ENCODE measurements at places on chromosomes 13 and 19. TPM values are rescaled to one million over a fixed set of nuclear protein-coding genes. Genes with fewer than 3 reads are reported as not detected.

PGLYRP2 gene
- not detected for total RNA-seq

ELSPBP1 gene
- not detected for total RNA-seq

FCER2 gene
- not detected for total RNA-seq

RFX1 gene
- total RNA-seq: 4.6 TPM

ZNF486 gene
- 9.6 TPM for total RNA-seq

SCAMP4 gene
- total RNA-seq: 42.2 TPM

DCT gene
- not detected for total RNA-seq

RFPL4A gene
- total RNA-seq: not detected

ZNF536 gene
- not detected for total RNA-seq

CEACAM21 gene
- not detected for total RNA-seq

OLFM4 gene
- total RNA-seq: not detected

URAD gene
- total RNA-seq: not detected

MIR17HG gene
- 9.0 TPM for total RNA-seq

SIGLEC5 gene
- total RNA-seq: not detected

RNF225 gene
- 0.24 TPM for total RNA-seq

NMRK2 gene
- not detected for total RNA-seq

ASPDH gene
- not detected for total RNA-seq

KIR2DL1 gene
- total RNA-seq: not detected

RHPN2 gene
- 5.0 TPM for total RNA-seq

LGALS7 gene
- total RNA-seq: 6.6 TPM

Measured in foreskin keratinocyte (primary cell).